Mesothelial cell of epicardium (in vitro differentiated cells): ENCODE measurements at places on chromosomes 5 and 9. TPM values are rescaled to one million over a fixed set of nuclear protein-coding genes. Genes with fewer than 3 reads are reported as not detected.

DNA sequence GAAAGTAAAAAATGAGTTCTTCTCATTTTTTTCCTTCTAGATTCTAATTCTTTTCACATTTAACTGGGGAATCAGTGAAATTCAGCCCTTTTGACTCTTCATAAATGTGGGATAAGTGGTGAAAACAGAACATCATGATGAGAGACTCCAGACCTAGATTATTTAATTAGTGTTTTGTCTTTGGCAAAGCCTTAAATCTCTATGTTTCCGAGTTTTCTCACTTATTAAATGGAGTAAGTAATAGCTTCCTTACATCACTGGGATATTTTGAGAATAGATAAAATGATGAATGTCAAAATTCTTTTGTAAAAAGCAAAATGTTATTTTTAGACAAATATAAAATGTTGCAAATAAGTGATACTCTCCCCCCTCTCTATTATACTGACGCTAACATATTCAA lies 468.6 kb upstream of the ARRDC3 start:
- no peaks in the 10 kb centered on the region for H3K27me3 ChIP-seq
- no peak overlapping the region for H3K4me3 ChIP-seq
- DNase-seq: no peak
- H3K36me3 ChIP-seq: no peaks in the 10 kb centered on the region
- H3K27ac ChIP-seq: no peak overlapping the region

- no peaks in the 10 kb centered on the region for H3K27me3 ChIP-seq
- peaks cover 43% of the 10 kb centered on the region for H3K4me1 ChIP-seq
- no peaks in the 10 kb centered on the region for H3K36me3 ChIP-seq
- H3K27ac ChIP-seq: no peak overlapping the region
- DNase-seq: no peak
Measured at GRCh38 chr9:130186839-130187522, 14.8 kb downstream of the NCS1 start.

- H3K36me3 ChIP-seq: no peaks in the 10 kb centered on the region
- no peak for DNase-seq
- no peaks in the 10 kb centered on the region for H3K4me1 ChIP-seq
- no peaks in the 10 kb centered on the region for H3K27me3 ChIP-seq
- H3K4me3 ChIP-seq: no peak overlapping the region
Measured at GRCh38 chr5:119055294-119055693, 15.6 kb upstream of the DMXL1 start.

DNA sequence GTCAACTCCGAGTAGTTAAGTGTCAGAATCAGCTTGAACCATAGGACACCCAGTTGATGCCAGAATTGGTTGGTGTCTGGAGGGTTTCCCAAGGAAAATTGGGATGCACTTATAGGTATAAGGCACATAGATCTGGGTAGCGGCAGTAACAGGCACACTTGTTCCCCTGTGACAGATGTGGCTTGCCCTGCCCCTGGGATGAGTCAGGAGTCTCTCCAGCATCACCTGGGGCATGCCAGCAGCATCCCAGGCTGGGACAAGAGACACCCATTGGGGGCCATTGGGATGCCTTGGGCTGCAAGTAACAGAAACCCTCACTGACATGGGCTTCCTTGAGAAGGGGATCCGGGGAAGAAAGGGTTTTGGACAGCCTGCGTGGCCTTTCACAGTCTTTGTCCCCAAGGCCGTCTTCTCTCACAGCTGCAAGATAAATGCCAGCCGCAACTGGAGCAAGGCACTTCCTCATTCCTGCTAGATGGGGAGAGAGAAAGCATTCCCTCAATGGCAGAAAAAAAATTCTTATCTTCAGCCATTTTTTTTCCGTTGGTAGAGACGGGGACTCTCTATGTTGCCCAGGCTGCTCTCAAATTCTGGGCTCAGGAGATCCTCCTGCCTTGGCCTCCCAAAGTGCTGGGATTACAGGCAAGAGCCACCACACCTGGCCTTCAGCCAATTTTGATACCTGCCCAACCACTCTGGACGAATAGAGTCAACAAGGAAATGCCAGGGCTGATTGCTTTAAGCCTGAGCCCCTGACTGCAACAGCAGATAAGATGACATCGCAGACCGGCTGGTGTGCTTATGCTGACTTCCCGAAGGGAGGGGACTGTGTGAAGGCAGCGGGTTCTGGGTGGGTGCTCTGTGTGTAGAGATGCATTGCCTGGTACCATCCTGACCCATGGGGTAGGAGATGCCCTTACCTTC lies 13.3 kb upstream of the RNF130 start:
- no peaks in the 10 kb centered on the region for H3K36me3 ChIP-seq
- peak overlapping the region; percentile 47 for H3K27ac ChIP-seq
- no peak for DNase-seq
- H3K4me1 ChIP-seq: peaks cover 14% of the 10 kb centered on the region
- H3K4me3 ChIP-seq: no peak overlapping the region

DNA sequence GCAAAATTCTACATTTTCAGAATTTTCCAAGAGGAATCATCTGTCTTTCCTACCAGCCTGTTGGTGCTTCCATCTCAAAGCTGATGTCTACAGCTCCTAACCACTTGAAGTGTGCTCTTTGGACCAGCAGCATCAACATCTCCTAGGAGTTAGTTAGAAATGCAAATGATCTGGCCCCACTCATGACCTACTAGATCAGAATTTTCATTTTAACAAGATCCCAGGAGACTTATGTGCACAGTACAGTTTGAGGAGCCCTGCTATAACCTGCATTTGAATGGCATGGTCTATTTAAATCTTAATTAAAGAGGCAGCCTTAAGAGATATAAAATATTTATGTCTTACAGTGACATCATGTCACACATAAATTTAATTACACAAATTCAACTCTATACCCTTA lies 33.8 kb downstream of the ITK start:
- H3K4me1 ChIP-seq: no peaks in the 10 kb centered on the region
- DNase-seq: no peak
- H3K4me3 ChIP-seq: no peak overlapping the region
- no peak overlapping the region for H3K27ac ChIP-seq
- H3K36me3 ChIP-seq: no peaks in the 10 kb centered on the region
- peaks cover 6% of the 10 kb centered on the region for H3K27me3 ChIP-seq

TPM2 gene
- total RNA-seq: 289 to 294 TPM (median 291 TPM) in 3 replicates

TRIM23 gene
- 18.1 to 20.4 TPM (median 18.9 TPM) in 3 replicates for total RNA-seq

CDO1 gene
- total RNA-seq: 9.9 to 13.1 TPM (median 11.8 TPM) in 3 replicates

GCNT4 gene
- 1.7 to 1.9 TPM (median 1.8 TPM) in 3 replicates for total RNA-seq

OR1J2 gene
- total RNA-seq: not detected in 3 replicates

ADGRD2 gene
- 0.62 to 0.78 TPM (median 0.63 TPM) in 3 replicates for total RNA-seq
